ENCODE measurements at places on chromosomes 1 and 21. TPM values are rescaled to one million over a fixed set of nuclear protein-coding genes. Genes with fewer than 3 reads are reported as not detected.

- DNase-seq, result no peak
Observed at GRCh38 chr1:30778154-30778978, 20.8 kb upstream of the LAPTM5 start.

Gene MPZ
- 9.5 TPM for total RNA-seq

- DNase-seq, result peak; percentile 47
Observed at GRCh38 chr1:10794724-10795275, 1.6 kb downstream of the CASZ1 start.

GRCh38 chr21:44273046-44273445 lies 11.3 kb upstream of the DNMT3L start:
- no peak for DNase-seq

GRCh38 chr1:43360616-43361015 lies 1.8 kb downstream of the CDC20 start:
- DNase-seq, result no peak

GRCh38 chr21:37555672-37556261 lies 189.2 kb downstream of the DYRK1A start:
- no peak for DNase-seq

DNA sequence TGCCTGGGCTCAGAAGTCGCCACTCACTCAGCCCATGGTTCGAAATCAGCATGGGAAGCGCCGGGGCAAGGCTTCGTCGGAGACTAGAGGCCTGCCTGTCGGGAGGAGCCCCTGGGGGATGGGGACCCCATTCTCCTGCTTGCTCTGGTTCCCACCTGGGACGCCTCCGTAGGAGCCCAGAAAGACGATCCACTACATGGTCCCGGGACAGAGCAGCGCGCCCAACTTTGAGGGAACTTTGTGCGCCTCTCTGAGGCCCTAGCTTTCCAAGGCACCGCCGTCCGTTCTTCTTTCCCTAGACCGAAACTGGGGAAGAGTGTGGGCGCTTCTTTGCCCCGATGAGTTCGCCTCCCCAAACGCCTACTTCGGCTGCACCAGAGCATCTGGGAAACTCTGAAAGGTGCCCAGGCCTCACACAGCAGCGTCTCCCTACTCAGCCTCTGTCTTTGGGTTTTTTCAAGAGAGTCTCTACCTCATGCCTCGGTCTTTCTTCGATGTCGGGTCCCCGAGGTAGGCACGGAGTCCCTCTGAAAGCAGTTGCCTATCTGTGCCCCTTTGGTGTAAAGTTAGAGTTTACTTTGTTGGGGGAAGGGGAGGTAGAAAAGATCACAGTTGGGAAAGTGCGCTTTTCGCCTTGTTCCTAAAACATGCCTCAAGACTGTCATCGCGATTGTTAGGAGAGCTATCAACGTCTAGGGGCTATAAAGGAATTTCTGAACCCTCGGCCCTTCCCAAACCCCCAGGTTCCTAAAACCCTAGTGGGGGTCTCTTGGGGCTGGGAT lies 14.0 kb downstream of the NR5A2 start:
- DNase-seq, result no peak

- DNase-seq, result no peak
Observed at GRCh38 chr1:162328512-162328911, 48.1 kb downstream of the SPATA46 start.

DNA sequence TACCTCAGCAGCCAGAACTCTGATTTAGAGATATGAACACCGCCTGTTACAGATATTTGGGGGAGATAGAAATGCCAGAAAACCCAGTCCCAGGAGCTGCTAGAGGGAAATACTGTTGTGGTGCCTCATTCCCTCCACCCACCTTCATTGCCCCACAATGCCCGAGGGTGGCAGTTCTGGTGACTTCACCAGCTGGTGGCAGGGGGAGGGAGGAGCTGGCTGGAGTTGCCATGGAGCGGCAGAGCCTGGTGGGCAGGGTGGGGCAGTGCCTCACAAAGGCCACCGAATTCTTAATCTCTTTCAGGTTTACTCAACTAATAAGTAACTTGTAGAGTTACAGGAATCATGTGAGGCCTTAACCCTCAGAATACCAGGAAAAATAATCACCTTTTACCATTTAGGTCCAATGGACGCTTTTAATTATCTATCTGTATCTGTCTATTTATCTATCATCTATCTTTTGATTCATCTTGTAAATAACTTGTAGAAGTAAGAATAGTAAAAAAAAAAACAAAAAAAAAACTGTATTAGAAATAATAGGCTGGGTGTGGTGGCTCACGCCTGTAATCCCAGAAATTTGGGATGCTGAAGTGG lies 11.7 kb upstream of the S100A11 start:
- DNase-seq, result no peak

- no peak for DNase-seq
Observed at GRCh38 chr1:48665708-48666407, 110.8 kb downstream of the BEND5 start.

- DNase-seq, result no peak
Observed at GRCh38 chr1:190708418-190709057, 230.9 kb upstream of the BRINP3 start.

Gene S100A8
- 1.2 TPM for total RNA-seq

- DNase-seq, result no peak
Observed at GRCh38 chr1:69491416-69491815, 76.3 kb upstream of the LRRC7 start.

DNA sequence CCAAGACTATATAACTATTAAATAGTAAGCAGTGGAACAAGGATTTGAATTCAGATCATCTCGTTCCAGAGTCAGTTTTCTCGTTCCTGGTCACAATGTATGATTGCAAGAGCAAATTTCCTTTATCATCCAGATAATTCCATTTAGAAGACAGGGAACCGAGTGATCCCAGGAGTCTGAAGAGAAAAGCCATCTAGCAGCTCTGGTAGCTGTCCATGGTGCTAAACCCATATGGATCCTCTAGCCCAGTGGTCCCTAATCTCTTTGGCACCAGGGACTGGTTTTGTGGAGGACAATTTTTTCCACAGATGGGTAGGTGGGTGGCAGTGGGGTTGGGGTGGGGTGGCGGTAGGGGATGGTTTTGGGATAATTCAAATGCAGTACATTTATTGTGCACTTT lies 229.4 kb downstream of the PTPRU start:
- DNase-seq, result no peak

- DNase-seq, result no peak
Observed at GRCh38 chr21:39661740-39662139, 49.0 kb downstream of the B3GALT5 start.

Gene C1orf56
- 1.9 TPM for total RNA-seq

DNA sequence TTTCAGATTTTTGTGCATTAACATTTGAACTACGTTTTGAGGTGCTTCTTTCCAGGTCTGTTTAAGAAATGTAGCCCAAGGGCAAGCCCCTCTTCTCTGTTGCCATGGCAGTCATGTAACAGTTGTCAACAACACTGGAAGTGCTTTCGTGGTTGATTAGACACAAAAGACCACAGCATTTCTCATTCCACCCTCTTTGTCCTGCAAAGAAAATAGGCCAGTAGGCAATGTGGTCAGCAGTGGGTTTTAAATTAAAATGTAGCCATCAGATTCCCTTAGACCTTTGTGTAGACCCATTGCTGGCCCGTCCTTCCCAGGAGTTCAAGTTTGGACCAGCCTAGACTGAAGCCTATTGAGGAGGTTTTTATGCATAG lies 35.4 kb downstream of the VANGL1 start:
- DNase-seq, result no peak

Gene FAM131C
- 3.3 TPM for total RNA-seq

GRCh38 chr1:175862408-175862807 lies 119.0 kb upstream of the TNR start:
- no peak for DNase-seq

Gene ADORA1
- total RNA-seq, result not detected

DNA sequence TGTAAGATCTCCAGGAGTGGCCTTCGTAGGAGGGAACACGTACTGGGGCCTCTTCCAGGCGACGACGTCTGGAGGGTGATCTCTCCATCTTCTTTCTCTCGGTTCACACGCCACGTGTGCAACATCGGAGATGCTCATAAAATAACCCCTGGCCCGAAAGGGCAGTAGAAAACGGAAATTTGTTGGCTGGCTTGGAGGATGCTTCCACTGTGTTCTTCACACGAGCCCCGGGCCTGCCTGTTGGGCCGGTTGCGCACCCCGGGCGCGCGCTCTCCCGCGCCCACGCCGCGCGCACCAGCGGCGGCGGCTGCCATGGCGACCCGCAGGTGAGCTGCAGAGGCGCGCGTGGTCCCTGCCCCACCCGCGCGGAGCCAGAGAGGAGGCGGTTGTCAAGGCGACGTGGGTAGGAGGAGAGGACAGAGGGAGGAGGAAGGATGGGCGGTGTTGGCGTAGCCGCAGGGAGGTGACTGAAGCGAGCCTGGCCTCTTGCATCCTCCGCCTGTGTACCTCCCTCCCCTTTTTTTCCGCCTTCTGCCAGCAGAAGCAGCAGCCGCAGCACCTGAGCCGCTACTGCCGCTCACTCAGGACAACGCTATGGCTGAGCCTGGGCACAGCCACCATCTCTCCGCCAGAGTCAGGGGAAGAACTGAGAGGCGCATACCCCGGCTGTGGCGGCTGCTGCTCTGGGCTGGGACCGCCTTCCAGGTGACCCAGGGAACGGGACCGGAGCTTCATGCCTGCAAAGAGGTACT lies at the start of gene ELAPOR1:
TSS of gene ELAPOR1 (plus strand) at position 526 of the 752 bp plus-strand sequence. CDS start at position 595, 69 bp downstream.
- peak; percentile 79 for DNase-seq

GRCh38 chr1:228969953-228970800 lies 234.9 kb downstream of the RHOU start:
- DNase-seq, result no peak

Gene ADAMTS1
- total RNA-seq, result 1.6 TPM

DNA sequence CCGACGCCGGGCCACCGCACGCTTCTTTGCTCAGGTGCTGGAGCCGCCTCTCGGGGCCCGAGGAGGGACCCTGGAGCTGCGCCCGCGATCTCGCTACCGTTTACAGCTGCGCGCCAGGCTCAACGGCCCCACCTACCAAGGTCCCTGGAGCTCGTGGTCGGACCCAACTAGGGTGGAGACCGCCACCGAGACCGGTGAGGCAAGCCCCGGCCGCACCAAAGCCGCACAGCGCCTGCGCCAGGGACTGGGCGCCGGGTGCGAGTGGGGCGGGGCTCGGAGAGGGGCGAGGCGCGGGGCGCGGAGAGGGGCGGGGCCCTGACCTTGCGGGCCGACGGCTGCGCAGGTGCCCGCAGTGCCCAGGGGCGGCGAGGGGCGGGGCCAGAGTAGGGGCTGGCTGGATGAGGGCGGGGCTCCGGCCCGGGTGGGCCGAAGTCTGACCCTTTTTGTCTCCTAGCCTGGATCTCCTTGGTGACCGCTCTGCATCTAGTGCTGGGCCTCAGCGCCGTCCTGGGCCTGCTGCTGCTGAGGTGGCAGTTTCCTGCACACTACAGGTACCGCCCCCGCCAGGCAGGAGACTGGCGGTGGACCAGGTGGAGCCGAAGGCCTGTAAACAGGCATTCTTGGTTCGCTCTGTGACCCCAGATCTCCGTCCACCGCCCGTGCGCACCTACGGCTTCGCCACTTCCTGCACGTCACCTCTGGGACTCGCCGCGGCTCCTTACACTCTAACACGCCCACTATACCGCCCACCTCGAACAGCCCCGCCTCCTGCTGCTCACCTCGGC lies 9.8 kb upstream of the CDC20 start:
- DNase-seq, result peak; percentile 75

DNA sequence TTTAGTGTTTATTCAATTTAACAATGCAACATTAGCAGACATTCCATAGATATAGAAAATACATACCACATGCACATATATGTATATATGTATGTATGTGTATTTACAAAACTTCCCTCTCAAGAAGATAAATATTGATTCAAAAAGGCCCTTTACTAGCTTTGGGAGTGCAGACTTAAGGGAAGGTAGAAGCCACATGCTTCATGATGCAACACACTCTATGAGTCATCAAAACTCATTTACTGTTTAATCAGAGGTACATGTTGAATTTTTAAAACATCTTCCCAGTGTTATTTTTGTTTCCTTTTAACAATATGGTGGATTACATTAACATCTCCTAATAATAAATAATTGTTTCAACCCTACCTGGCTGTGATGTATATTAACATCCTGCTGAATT lies 61.4 kb upstream of the KIRREL1 start:
- no peak for DNase-seq

Data from activated naive CD8-positive, alpha-beta T cell treated with anti-CD3 and anti-CD28 coated beads, Interleukin-2, amount 10 ng/mL, durations not matched to agents 7 days and 5 days (primary cell).